ENCODE measurements at places on chromosomes 1 and 21. TPM values are rescaled to one million over a fixed set of nuclear protein-coding genes. Genes with fewer than 3 reads are reported as not detected.
A peak's percentile ranks its signal among the peaks of the same experiment; 100 is the strongest.

TSTD1 gene
- 15.4 TPM for total RNA-seq

ITGB2 gene
- total RNA-seq, result 26.5 TPM

BRINP2 gene
- 0.55 TPM for total RNA-seq

- no peak for DNase-seq
Measured at GRCh38 chr1:228851193-228851592, 115.9 kb downstream of the RHOU start.

- no peak for DNase-seq
Measured at GRCh38 chr1:32859915-32860314, 10.8 kb downstream of the FNDC5 start.

GRCh38 chr1:53592985-53593757 is 134.0 kb downstream of the DMRTB1 start:
- DNase-seq, result no peak

DNA sequence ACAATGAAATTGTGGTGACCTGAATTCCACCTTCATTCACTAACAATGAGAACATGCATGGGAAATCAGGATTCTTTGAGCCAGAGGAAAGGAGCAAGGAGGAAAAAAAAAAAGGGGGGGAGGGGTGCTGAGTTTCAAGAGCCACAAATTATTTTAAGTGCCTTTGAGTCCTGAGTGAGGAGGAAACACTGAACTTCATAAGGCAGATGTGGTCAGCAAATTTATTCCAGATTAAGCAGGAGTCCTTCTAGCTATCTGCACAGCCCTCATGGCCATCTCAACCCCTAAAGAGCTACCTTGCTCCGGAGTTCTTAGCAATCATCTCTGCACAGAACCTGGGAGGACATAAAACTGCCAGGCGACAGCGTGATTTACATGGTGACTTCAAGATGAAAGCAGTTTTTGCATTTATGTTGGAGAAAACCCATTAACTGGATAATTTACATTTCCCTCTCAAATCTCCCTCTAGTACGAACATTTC is 21.7 kb downstream of the ASTN1 start:
- no peak for DNase-seq

CACNA1E gene
- total RNA-seq, result 1.2 TPM

- DNase-seq, result peak; percentile 34
Measured at GRCh38 chr1:43990271-43991199, 864 bp upstream of the CCDC24 start.

FNDC10 gene
- total RNA-seq, result 3.6 TPM

GRCh38 chr1:112694363-112694929 is 12.5 kb downstream of the RHOC start:
- DNase-seq, result no peak

DNA sequence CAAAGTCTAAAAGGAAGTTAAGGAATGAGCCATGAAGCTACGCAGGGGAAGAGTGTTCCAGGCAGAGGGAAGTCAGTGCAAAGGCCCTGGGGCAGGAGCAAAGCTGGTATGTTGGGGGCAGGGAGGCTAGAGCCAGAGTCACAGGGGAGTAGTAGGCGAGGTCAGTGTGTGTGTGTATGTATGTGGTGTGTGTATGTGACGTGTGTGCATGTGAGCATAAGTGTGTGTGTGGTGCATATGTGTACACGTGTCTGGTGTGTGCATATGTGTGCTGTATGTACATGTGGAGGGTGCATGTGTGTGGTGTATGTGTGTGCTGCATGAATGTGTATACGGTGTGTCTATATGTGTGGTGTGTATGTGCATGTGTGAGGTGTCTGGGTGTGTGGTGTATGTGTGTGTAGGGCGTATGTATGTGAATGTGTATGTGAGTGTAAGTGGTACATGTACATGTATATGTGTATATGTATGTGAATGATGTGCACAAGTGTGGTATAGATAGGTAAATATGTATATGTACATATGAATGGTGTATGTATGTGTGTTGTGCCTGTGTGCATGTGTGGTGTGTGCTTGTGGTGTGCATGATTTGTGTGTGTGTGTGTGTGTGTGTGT is 20.8 kb upstream of the NID1 start:
- no peak for DNase-seq

- DNase-seq, result no peak
Measured at GRCh38 chr1:178847396-178847849, 23.5 kb downstream of the ANGPTL1 start.

MTMR11 gene
- total RNA-seq, result 2.5 TPM

TNFRSF4 gene
- 2.3 TPM for total RNA-seq

DNA sequence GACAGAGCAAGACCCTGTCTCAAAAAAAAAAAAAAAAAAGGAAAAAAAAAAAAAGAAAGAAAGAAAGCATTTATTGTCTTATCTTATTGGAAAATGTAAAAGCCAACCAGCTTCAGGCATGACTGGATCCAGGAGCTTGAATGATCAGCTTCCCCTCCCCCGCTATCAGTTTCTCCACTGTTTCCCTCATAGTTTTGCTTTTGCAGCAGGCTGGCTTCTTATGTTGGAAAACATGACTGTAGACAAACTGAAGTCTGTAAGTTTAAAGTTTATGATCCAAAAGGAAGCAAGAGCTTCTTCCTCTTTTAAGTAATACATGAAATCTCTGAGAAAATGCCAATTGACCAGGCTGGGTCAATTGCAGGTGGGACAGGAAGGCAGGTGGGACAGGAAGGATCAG is 52.2 kb downstream of the FHAD1 start:
- no peak for DNase-seq

DNA sequence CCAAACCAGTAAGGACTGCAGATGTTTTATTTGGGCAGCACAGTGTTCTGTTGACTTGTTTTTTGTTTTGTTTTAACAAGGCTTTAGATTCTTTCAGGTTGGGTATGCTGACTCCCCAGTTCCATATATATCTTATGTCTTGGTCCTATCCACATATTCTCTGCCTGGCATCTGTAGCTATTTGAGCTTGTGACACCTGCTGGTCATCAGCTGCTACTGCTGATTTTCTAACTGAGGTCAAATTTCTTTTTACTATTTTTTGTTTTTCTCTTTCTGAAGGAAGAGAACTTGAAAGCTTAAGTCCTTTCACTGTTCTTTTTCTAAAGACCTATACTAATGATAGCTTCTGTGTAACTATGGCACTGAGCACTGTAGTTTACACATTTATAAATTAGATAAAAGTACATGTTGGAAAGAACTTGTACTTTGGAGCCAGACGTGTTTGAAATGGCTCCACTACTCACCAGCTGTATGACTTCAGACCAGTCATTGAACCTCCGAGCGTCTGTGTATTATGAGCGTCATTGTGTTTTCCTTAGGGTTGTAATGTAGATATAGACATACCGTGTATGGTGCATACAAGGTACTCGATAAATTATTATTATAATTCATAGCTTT is 109.4 kb downstream of the NRDC start:
- DNase-seq, result no peak

DNA sequence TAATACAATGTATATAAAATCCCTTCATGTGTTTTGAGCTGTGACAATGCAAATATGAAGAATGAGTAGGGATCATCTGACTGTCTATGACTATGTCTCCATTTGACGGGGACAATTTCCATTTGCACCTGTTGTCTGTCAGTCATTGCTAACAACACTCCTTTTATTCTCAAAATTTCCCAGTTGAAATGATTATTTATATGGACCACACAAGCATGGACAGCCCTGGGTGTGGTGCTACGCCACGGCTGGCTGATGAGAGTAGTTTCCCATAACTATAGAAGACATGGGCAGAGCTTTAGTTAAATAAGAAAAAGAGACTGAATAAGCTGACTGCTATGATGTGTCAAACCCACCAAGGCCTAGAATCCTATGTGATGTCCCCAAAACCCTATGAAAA is 135.8 kb downstream of the MAP3K21 start:
- no peak for DNase-seq

DNA sequence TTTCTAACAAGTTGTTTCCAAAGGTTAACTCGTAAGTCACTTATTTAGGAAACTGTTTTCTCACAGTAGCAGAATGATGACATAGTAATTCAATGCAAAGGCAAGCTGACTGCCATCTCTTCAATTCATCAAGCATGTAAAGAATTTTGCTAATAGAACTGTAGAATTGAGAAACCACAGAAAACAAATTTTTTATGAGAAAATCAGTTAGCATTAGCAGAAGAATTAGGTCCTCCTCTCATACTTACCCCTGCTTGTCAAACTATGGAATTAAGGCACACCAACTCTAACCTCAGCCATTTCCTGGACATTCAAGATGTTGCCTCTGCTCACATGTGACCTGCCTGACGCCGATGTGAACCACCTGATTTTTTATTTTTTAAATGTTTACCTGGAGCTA is 115.2 kb downstream of the LRRC40 start:
- DNase-seq, result no peak

DNA sequence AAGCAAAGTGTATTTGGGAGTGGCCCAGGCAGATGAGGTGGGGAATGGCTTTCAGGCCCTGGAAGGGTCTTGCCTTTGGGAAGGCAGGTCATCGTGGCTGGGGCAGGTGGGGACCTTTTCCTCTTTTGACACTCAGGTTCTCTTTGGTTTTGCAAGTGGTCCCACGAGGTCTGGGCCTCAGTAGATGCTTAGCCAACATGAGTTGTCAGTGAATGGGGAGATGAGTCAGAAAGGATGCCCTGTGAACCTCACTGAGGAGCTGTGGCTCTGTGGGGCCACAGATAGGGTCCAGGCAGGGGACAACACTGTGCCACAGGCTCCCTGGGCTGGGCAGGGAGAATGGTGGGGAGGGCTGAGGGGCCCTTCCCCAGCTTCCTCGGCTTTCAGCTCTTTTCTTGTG is 19.0 kb downstream of the ARHGEF10L start:
- no peak for DNase-seq

- DNase-seq, result no peak
Measured at GRCh38 chr1:99579691-99580172, 66.2 kb upstream of the PALMD start.

DNA sequence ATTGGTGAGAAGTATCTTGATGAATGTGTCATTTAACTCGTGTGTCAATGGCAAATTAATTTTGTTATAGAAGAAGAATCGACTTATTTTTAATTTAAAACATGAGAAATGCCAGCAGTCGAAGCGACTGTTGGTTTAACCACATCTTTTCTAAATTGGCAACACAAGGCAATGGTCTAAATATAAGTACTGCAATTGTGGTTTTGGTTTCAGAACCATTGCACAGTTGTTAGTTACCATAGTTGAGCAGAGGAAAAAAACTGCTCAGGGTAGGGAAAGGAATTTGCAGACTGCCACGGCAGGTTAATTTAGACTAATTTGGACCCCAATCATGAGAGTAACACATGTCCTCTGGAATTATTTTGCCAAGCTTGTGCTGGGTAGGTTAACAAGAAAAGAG is 185.6 kb upstream of the RUNX1 start:
- no peak for DNase-seq

- peak; percentile 90 for DNase-seq
Measured at GRCh38 chr1:201982082-201982622, 296 bp upstream of the RNPEP start.

GRCh38 chr1:201905234-201905890 is 16.7 kb downstream of the SHISA4 start:
- DNase-seq, result no peak

APOBEC4 gene
- total RNA-seq, result not detected

FOXE3 gene
- not detected for total RNA-seq

DNA sequence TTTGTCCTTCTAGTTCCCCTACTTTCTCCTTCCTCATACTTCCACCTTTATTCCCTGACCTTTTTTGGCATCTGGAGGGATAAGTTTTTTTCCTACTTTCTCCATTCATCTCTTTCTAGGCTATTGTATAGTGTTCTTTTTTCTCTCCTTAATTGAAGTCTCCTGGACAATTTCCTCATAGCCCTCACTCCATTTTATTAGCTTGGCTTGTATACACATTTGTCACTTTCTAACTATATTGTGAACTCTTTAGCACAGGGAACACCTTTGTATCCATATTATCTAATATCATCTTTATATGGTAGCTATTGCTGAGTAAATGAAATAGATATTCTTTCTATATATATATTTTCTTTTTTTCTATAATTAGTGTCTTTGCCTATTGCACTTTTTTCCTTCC is 47.6 kb downstream of the TMED5 start:
- DNase-seq, result no peak

RIMKLA gene
- total RNA-seq, result 9.7 TPM

DNA sequence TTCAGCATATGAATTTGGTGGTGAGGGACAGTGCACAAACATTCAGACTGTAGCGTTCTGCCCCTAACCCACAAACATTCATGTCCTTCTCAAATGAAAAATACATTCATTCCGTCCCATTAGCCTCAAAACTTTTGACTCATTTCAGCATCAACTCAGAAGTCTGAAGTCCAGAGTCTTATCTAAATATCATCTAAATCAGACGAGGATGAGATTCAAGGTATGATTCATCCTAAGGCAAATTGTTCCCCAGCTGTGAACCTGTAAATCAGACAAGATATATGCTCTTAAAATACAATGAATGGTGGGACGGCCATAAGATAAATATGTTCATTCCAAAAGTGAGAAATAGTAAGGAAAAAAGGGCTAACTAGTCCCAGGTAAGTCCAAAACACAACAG is 1195.6 kb upstream of the ADGRL4 start:
- no peak for DNase-seq

- DNase-seq, result peak; percentile 76
Measured at GRCh38 chr1:20282533-20282932, 8.1 kb upstream of the VWA5B1 start.

DNA sequence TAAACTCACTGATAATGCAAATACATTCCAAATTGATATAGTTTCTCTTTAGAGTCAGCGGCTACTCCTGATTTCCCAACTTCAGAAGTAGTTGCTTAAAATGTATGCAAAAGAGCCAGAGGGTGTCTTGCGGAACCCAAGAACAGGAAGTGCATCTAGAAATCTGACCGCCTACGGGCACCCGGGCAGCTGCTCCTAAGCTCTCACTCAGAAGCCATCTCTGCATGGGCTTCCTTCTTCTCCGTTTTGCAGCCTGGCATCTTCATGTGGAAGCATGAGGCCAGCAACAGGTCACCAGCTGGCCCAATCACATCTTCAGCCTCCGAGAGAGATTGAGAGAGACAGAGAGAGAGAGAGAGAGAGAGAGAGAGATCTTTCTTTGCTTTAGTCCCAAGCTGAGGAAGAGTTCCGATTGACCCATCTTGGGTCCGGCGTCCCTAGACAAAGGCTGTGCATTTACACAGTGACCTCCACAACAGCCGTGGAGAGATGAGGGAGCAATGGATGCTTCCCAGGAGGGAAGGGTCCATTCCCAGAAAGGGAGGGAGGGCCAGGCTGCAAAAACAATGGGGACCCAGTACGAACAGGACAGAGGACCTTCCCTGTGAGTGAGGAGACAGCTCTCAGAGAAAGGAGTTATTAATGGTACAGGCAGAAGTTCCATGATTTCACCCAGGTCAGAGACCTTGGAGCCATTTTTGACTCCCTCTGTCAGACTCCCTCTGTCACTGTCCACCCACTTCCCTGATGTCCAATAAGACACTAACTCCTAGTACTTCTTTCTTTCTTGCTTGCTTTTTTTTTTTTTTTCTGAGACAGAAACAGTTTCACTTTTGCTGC is 28.2 kb upstream of the SLC30A1 start:
- DNase-seq, result peak; percentile 46

GRCh38 chr1:245577191-245578157 is 422.7 kb downstream of the KIF26B start:
- DNase-seq, result no peak

- no peak for DNase-seq
Measured at GRCh38 chr1:186286615-186287315, 88.3 kb downstream of the TPR start.

Data from left ventricle myocardium superior (tissue), 1 donor.